GM12878 (cell line): ENCODE measurements at places on chromosomes 1 and 21.

DNA sequence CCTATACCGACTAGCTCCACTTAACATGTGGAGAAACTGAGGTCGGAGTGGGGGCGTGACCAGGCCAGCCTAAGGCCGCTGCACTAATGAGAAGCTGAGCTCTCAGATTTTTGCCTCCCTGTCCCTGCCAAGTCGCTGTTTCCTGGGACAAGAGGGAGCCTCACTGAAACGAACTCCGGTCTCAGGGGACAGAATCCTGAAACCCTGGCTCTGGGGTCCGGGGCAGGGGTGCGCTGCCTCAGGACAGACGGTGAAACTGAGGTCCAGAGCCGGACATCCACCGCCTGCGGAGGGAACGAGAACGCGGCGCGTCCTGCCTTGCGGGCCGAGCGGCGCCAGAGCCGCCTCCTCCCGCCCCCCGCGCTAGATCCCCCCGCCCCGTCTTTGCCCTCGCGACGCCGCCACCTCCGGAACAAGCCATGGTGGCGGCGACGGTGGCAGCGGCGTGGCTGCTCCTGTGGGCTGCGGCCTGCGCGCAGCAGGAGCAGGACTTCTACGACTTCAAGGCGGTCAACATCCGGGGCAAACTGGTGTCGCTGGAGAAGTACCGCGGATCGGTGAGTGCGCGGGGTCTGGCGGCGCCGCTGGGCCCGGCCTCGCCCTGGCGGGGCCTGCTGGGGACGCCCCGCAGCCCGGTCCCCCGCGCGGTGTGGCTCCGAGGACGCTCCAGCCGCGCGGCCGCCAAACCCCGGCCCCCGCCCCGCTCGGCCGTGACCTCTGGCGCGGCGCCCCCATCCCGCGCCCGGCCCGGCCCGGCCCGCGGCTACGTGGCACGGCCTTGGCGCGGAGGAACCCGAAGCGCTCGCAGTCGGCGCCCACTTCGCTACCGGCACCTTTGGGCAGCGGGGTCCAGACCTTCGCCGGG, at the start of gene GPX7:
GPX7 (plus strand) TSS at position 381 of the 865 bp plus-strand sequence; CDS start at position 420, 39 bp downstream.
- peaks cover 4% of the 10 kb centered on the region; the same call in 1 of the 2 replicates for H3K27me3 ChIP-seq
- peak within 1 kb of the TSS; percentile 17 for H3K27ac ChIP-seq
- H3K4me3 ChIP-seq = peak within 1 kb of the TSS; percentile 62
- no peaks in the 10 kb centered on the region for H3K36me3 ChIP-seq

- no peaks in the 10 kb centered on the region for H3K36me3 ChIP-seq
- no peak overlapping the region for H3K27ac ChIP-seq
- peaks cover 5% of the 10 kb centered on the region for H3K4me1 ChIP-seq
Measured at GRCh38 chr1:66644331-66644730, 107.9 kb upstream of the DYNLT5 start.

GRCh38 chr1:241942738-241943137, 14.8 kb upstream of the BECN2 start:
- H3K4me3 ChIP-seq = no peak overlapping the region
- no peaks in the 10 kb centered on the region for H3K4me1 ChIP-seq
- DNase-seq = no peak
- no peaks in the 10 kb centered on the region for H3K27me3 ChIP-seq

DNA sequence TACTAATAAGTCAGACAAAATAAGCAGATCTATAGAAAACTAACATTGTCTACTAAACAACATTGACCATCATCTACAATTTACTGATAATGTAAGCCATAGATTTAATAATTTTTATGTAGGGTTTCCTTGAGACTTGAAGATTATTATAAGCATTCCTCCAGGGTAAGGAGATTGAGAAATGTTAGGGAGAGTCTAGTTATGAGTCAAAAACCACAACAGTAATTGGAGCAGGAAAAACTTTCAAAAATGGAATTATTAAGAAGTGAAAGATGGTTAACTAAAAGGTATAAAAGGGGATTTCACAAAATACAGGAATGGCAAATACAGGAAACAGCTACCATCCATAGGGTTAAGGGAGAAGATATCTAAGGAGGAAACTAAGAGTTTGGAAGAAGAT, 12.4 kb upstream of the UHMK1 start:
- no peaks in the 10 kb centered on the region for H3K27me3 ChIP-seq
- H3K4me3 ChIP-seq = no peak overlapping the region
- no peaks in the 10 kb centered on the region for H3K36me3 ChIP-seq
- H3K27ac ChIP-seq = no peak overlapping the region
- no peak for DNase-seq
